ENCODE measurements at places on chromosomes 3 and 15.

- DNase-seq: no peak
Measured at GRCh38 chr15:53974813-53975212, 3.4 kb upstream of the UNC13C start.

DNA sequence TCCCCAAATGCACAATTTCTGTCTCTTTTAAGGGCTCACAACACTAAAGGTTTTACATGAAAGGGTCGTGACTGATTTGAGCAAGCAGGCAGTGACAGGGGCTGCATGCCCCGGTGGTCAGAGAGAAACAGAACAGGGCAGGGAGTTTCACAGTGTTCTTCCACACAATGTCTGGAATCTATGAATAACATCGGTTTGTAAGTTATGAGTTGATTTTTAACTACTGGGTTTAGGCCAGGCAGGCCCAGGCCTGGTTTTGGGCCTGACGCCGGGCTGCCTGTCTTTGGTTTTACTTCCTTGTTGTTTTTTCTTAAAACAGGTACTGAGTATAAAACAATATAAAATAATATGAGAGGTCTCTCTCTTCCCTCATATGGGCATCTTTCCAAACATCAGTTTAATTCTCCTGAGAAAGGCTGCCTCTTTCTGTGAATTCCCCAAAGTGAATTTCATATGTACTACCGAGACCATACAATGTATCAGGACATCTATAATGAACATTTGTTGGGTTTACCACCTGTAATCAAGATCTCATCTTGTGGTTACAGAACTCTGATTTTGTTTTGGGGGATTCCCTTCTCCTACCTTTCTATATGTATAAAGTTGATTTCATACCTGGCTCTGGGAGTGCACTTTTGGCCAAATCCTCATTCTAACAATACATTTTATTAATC, 74.4 kb downstream of the CD200 start:
- no peak for DNase-seq

GRCh38 chr15:59028387-59028955, 41.0 kb downstream of the RNF111 start:
- DNase-seq: no peak

- DNase-seq: no peak
Measured at GRCh38 chr15:44468709-44469385, 41.4 kb downstream of the CTDSPL2 start.

DNA sequence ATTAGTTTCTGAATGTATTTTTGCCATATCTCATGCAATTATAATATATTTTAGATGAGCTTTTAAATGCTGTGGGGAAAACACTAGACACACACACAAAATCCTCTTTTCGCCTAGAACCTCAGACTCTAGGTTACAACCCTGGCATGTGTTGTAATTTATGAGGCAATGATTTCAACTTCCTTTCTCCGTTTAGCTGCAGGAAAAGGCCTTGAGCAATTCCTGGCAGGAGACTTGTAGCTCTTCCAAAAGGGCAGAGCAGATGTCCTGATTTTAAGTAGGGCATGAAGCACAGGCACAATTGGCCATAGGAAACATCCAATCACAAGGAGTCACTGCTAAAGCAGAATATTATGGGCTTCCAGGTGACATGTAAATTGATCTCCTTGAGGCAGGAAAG, 82.0 kb downstream of the GPR156 start:
- no peak for DNase-seq

All from NAMALWA (cell line).